ENCODE measurements at places on chromosomes 6 and 20. TPM values are rescaled to one million over a fixed set of nuclear protein-coding genes. Genes with fewer than 3 reads are reported as not detected.

DNA sequence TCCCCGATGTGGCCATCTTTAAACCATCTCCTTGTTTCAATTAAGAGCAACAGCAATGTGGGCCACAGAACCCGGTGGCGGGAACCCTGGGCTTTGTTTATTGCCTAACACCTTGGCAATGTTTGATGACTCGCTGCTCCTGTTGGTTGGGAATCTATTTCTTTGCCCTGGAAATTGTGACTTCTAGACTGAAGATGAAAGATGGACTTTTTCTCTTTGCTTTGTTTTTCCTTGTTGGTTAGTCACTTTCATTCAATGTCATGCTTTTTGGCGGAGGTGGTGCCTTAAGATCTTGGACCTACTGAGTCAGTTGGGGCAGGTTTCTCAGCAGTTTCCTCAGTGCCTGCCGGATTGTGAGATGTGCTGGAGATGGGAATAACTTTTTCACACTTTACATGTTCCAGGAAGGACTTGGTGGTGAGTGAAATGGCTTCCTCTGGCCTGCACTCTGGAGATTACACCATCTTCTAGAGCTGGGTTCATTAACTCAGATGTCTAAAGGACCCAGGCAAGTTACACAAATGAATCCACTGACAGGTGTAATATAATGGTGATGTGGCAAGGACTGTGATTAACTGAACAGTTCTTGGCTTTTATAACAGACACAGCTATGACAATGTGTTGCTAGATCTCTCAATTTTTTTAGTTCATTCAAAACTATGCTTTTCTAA lies 56.3 kb downstream of the TSHZ2 start:
- peak; percentile 39 for DNase-seq

GRCh38 chr6:106520711-106521401 lies 108.4 kb downstream of the RTN4IP1 start:
- DNase-seq = no peak

DNA sequence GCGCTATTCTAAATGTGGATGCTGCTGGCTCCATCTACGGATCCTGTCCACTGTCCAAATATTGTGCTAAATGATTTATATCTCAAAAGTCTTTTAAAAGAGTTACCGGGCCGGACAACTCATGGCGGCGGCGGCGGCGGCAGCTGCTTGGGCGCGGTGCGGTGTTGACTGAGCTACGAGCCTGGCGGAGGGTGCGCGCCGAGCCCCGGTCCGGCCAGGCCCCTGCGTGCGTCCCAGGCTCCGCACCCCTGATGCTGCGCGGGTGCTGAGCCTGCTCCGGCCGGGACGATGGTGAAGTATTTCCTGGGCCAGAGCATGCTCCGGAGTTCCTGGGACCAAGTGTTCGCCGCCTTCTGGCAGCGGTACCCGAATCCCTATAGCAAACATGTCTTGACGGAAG lies 303.4 kb downstream of the CENPW start:
- no peak for DNase-seq

- no peak for DNase-seq
Observed at GRCh38 chr20:63969838-63970713, at the start of gene ZNF512B. ZNF512B (minus strand) TSS chr20:63969930; CDS start chr20:63967950, 1,980 bp downstream.

- no peak for DNase-seq
Observed at GRCh38 chr6:169828176-169828575, 76.8 kb downstream of the ERMARD start.

DNA sequence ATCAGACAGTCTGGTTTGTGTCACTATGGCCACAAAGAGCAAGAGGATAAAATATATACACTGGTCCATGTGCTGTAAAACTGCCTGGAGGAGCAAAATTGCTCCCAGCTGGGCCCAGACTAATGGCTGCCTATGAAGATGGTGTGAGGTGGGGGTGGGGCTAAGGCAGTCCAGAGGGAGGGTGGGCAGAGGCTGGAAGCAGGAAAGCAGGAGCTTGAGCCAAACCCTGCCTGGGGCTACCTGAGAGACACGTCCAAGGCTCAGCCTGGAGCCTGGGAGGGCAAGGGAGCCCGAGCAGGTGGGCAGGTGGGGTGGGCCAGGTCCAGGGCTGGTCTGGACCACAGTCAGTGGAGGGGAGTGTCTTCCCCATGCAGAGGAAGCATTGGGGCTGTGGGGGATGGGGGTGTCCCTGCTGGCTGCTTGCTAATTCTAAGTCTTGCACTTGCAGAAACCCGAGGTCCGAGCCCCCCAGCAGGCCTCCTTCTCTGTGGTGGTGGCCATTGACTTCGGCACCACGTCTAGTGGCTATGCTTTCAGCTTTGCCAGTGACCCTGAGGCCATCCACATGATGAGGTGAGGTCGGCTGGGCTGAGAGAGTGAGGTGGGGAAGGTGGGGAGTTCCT lies 9.5 kb downstream of the HSPA12B start:
- DNase-seq = no peak

- no peak for DNase-seq
Observed at GRCh38 chr20:61442075-61442670, 190.1 kb downstream of the CDH4 start.

GRCh38 chr6:12148317-12148801 lies 136.2 kb downstream of the HIVEP1 start:
- DNase-seq = peak; percentile 56

GRCh38 chr6:154164397-154164796 lies 125.4 kb downstream of the OPRM1 start:
- no peak for DNase-seq

- no peak for DNase-seq
Observed at GRCh38 chr20:9515214-9515585, 810 bp downstream of the LAMP5 start.

GRCh38 chr20:45070932-45071632 lies 29.8 kb downstream of the KCNS1 start:
- DNase-seq = peak; percentile 32

GRCh38 chr20:32240205-32240604 lies 32.5 kb downstream of the POFUT1 start:
- no peak for DNase-seq

DNA sequence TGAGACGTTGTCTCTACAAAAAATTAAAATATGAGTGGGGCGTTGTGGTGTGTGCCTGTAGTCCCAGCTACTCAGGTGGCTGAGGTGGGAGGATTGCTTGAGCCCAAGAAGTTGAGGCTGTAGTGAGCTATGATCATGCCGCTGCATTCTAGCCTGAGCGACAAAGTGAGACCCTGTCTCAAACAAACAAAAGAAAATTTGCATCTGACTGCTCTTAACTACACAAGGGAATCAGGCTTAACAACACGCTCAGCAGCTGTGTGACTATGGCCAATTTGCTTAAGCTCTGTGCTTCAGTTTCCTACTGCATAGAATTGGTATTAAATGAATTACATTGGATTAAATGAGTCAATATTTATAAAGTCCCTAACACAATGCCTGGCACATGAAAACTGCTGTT lies 24.3 kb upstream of the MRPS10 start:
- no peak for DNase-seq

- DNase-seq = no peak
Observed at GRCh38 chr6:31004794-31005193, 5.5 kb upstream of the MUC22 start.

- no peak for DNase-seq
Observed at GRCh38 chr20:7226156-7226555, 458.7 kb downstream of the BMP2 start.

DNA sequence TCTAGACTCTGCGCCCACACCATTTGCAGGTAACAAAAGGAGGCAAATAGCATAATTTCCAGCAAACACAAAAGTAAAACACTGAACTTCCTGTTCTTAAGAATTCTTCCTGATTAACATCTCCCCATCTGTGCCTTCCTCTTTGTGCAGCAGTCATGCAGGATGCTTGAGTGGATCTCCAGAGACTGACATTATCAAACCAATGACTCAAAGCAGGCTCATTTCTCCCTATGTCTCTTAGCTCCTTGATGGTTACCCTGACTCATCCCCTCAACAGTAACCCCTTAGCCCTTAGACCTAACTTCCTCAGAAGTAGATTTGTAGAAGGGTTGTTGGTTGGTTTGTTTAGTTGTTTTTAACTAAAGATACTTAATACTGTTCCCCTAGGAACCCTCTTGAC lies 137.0 kb upstream of the RIN2 start:
- DNase-seq = peak; percentile 19

DNA sequence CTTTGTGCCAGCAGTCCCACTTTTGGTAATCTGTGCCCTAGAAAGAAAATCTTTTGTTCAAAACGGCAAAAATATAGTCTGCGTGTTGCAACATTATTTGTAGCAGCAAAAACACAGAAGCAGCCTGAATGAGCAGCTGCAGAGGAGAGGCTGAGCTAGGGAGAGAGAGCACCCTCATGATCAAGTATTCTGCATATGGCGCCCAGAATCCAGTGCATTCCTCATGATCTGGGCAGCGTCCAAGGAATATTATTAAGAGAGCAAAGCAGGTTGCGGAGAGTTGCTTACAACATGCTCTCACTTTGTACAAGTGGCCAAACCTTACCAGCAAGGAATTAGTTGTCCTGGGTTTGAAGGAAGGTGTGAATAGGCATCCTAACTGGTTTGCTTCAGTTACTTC lies 25.9 kb downstream of the KIZ start:
- no peak for DNase-seq

The SYNDIG1 gene
- 5.7 TPM for total RNA-seq

The NXT1 gene
- 22.0 TPM for total RNA-seq

The XKR7 gene
- total RNA-seq = not detected

The TNFRSF21 gene
- total RNA-seq = 188 TPM

The ARFGEF3 gene
- total RNA-seq = 7.3 TPM

The FLRT3 gene
- 194 TPM for total RNA-seq

The EEF1A2 gene
- total RNA-seq = 0.33 TPM

The AVP gene
- not detected for total RNA-seq

The EFCAB8 gene
- total RNA-seq = 0.50 TPM

The MYH7B gene
- 0.08 TPM for total RNA-seq

The OPRL1 gene
- total RNA-seq = 0.50 TPM

The ULBP2 gene
- 14.5 TPM for total RNA-seq
